ENCODE measurements at places on chromosomes 13 and 19. TPM values are rescaled to one million over a fixed set of nuclear protein-coding genes. Genes with fewer than 3 reads are reported as not detected.

GRCh38 chr13:61770681-61771080, 355.0 kb upstream of the PCDH20 start:
- H3K27me3 ChIP-seq, result no peaks in the 10 kb centered on the region
- no peaks in the 10 kb centered on the region for H3K36me3 ChIP-seq
- no peak for DNase-seq
- H3K27ac ChIP-seq, result no peak overlapping the region
- no peak overlapping the region for H3K4me3 ChIP-seq

DNA sequence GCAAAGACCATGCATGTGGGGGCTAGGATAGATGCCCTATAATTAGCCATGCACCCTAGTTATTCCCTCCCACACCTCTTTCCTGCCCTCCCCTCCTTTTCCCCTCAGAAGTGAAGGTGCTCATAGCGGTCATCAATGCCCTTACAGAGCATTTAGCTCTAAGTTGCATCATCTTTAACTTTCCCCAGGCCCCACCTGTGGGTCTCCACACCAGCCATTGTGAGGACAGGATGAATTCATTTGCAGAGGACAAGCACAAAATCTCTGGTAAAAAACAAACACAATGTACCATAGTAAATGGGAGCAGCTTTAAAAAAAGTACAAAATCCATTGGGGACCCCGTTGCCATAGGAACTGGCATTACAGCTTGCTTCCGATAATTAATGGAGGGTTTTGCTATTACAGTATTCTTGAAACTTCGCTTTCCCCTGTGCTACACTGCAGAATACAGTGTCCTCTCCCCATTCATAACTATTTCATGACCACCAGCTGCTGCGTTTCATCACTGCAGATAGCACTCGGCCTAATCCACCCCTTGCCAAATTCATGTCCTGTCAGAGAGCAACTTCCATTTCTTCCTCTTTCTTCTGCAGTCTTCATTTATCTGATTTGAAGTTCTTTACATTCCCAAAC, 110.5 kb downstream of the ZDHHC20 start:
- no peak overlapping the region for H3K4me3 ChIP-seq
- no peaks in the 10 kb centered on the region for H3K4me1 ChIP-seq
- no peak overlapping the region for H3K27ac ChIP-seq

DNA sequence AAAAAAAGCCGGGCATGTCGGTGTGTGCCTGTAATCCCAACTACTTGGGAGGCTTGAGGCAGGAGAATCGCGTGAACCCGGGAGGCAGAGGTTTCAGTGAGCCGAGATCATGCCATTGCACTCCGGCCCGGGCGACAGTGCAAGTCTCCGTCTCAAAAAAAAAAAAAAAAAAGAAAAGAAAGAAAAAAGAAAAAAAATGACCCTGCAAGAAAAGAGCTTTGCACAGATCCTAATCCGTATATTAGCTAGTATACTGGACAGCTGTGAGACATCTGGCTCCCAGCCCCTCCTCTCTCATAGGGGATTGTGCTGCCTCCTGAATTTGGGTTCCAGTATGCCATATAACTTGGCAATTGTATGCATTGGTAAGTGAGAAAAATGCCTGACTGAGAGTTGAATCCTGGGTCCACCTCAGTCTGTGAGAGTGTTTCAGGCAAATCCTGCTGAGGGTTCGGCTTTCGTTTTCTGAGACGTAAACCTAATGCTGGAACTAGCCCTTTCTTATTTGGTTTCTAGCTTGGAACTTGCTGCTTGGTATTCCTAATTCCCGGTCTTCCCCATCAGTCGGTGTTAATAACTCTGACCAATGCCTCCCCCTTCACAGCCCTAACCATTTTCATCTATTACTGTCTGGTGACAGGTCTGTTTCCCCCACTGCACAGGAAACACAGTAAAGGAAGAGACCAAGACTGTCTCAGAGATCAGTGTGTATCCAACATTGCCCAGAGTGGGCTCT, 1.3 kb upstream of the AKT2 start:
- H3K27me3 ChIP-seq, result no peaks in the 10 kb centered on the region
- H3K4me3 ChIP-seq, result no peak overlapping the region
- peaks cover 3% of the 10 kb centered on the region for H3K36me3 ChIP-seq

DNA sequence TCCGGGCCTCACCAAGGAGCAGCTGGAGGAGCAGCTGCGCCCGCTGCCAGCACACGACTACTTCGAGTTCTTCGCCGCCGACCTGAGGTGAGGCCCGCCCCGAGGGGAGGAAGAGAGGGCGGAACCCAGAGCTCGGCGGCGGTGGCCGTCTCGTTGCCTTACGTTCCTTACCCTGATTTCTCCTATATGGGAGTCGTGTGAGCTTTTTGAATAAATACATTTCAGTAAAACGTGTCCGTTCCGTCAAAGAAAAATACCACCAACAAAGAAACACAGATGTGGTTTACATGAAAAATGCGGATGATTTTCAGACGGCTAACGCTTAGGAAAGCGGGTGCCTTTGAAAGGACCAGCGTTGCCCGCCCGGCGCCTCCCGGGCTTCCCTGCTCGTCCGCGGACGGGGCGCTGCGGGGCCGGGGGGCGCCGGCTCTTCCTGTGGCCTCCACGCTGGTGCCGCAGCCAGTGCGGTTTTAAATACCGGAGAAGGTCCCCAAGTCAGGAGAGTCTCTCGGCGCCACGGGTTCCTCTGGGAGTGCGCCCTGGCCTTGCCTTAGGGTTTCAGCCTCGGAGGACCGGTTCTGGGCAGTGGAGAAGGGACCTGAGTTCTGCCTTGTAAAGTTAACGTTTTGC, 755 bp downstream of the UPF3A start:
- peaks cover 10% of the 10 kb centered on the region for H3K36me3 ChIP-seq
- H3K27me3 ChIP-seq, result no peaks in the 10 kb centered on the region
- peak overlapping the region; percentile 63 for H3K27ac ChIP-seq
- peak overlapping the region; percentile 94 for H3K4me3 ChIP-seq
- peak; percentile 61 for DNase-seq

GRCh38 chr13:112895521-112896465, 73.2 kb upstream of the MCF2L start:
- H3K36me3 ChIP-seq, result no peaks in the 10 kb centered on the region
- DNase-seq, result no peak
- peaks cover 6% of the 10 kb centered on the region for H3K27me3 ChIP-seq
- no peak overlapping the region for H3K4me3 ChIP-seq
- no peak overlapping the region for H3K27ac ChIP-seq
- H3K4me1 ChIP-seq, result peaks cover 39% of the 10 kb centered on the region

DNA sequence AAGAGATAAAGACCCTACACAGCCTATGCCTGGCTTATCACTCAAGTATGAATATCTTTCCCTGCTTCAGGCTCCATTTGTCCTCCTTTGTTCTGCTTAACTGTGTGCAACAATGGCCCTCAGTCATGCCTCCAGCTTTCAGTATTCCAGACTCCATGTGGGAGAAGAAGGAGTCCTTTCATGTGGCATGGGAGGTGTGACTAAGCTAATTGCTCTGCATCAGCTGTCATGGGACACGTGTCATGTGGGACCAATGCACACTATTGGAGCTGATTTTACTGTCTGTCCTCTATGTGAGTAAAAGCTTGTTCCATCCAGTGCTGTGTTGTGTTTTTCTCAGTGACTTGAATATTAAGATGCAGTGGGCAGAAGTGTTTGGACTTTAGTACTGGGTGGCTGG, 1198.3 kb downstream of the OLFM4 start:
- no peaks in the 10 kb centered on the region for H3K4me1 ChIP-seq
- no peak for DNase-seq
- no peak overlapping the region for H3K4me3 ChIP-seq
- no peaks in the 10 kb centered on the region for H3K36me3 ChIP-seq

DNA sequence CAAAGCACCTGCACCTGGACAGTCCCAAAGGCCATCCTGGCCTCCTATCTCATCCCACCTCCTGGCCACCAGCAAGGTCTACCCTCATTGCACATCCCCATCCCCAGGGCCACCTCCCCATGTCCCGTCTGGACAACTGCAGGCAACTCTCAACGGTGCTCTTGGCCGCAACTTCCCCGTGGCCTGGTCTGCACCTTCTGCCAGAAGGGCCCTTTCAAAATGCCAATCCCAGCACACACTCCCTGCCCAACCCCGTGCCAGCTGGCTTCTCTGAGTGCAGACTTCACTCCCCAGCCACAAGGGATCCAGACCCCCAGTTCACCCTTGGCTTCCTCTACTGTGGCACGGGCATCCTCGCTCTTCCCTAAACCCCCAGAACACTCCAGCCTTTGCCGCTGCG, 8.2 kb downstream of the PEPD start:
- no peak for DNase-seq
- H3K27ac ChIP-seq, result no peak overlapping the region
- no peaks in the 10 kb centered on the region for H3K36me3 ChIP-seq
- no peaks in the 10 kb centered on the region for H3K27me3 ChIP-seq
- H3K4me3 ChIP-seq, result no peak overlapping the region

DNA sequence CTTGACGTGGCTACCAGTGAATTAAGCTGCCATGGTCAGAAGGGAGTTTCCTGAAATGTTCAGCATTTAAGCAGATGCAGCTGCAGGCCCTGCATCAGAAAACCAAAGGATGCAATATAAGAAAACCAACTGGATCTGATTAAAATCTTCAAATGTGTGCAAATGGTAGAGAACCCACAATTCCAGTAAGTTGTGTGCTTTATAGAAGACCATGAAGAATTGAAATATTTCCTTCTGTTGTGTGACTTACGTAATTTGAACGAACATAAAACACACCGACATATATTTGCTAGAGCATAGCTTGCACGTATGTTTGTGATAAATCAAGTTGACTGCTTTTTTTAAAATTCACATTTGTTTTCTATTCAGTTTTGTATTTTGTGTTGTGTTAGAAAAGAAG, 191.4 kb downstream of the COL4A1 start:
- peaks cover 7% of the 10 kb centered on the region for H3K27me3 ChIP-seq
- H3K27ac ChIP-seq, result no peak overlapping the region
- H3K36me3 ChIP-seq, result no peaks in the 10 kb centered on the region
- no peak overlapping the region for H3K4me3 ChIP-seq

DNA sequence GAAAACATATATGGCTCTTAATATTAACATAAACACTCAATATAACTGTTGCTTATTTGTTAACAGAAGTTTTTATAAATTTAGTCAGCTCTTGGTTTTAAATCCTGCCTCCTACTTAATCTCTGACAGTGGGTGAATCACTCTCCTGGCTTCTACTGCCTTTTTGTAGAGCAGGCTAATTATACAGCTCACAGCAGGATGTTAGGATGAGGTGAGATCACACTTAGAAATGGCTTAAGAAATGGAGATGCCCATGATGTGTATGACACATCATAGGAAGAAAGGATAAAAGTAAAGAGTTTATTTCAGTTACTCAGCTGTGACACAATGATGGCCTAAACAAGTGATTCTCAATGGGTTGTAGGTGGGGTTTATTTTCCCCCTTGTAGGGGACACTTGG, 345.6 kb downstream of the SPRY2 start:
- no peaks in the 10 kb centered on the region for H3K4me1 ChIP-seq
- H3K4me3 ChIP-seq, result no peak overlapping the region
- no peak for DNase-seq
- no peak overlapping the region for H3K27ac ChIP-seq
- no peaks in the 10 kb centered on the region for H3K36me3 ChIP-seq
- no peaks in the 10 kb centered on the region for H3K27me3 ChIP-seq

DNA sequence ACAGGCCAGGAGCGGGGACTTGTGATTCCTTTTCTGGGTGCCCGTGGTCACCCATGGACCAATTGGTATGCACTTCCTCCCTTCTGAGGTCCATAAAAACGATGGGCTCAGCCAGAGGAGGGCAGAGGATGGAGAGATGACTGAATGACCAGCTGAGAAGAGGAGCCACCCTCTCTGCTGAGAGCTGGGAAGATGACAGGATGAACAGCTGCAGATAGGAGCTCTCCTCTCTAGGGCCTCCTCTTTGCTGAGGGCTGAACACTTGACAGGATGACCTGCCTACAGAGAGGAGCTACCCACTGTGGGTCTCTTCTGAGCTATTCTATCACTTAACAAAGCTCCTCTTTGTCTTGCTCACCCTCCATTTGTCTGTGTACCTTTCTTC, 4.1 kb downstream of the IGFL4 start:
- H3K4me3 ChIP-seq, result no peak overlapping the region
- H3K27ac ChIP-seq, result no peak overlapping the region
- H3K4me1 ChIP-seq, result no peaks in the 10 kb centered on the region
- no peak for DNase-seq

DNA sequence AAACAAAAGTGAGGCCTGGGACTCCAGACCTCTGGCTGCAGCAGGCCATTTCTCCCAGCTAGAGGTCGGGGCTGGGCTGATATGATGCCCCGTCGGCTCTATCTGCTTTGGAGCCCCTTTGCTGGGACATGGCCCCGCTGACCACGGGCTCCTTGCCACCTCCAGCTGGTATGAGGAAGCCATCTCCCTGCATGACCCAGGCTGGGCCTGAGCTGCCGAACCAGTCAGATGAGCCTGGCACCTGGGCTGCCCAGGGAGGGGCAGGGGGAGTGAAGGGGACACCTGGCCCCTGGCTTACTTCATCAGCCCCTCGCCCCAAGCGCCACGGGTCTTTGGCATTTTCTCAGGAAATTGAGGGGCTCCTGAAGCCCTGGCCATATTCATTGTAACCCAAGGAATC, 7.8 kb downstream of the ZSWIM4 start:
- no peaks in the 10 kb centered on the region for H3K27me3 ChIP-seq
- H3K36me3 ChIP-seq, result peaks cover 9% of the 10 kb centered on the region
- no peak overlapping the region for H3K4me3 ChIP-seq
- no peaks in the 10 kb centered on the region for H3K4me1 ChIP-seq

DNA sequence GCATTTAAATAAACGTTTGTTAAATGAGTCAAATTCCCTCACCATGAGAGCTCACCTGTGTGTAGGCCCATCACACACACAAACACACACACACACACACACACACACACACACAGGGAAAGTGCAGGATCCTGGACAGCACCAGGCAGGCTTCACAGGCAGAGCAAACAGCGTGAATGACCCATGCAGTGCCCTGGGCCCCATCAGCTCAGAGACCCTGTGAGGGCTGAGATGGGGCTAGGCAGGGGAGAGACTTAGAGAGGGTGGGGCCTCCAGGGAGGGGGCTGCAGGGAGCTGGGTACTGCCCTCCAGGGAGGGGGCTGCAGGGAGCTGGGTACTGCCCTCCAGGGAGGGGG, 8.5 kb upstream of the CEACAM5 start:
- no peaks in the 10 kb centered on the region for H3K27me3 ChIP-seq
- H3K4me3 ChIP-seq, result no peak overlapping the region
- H3K36me3 ChIP-seq, result no peaks in the 10 kb centered on the region
- no peak for DNase-seq
- no peaks in the 10 kb centered on the region for H3K4me1 ChIP-seq

- H3K27me3 ChIP-seq, result no peaks in the 10 kb centered on the region
- no peak overlapping the region for H3K27ac ChIP-seq
- no peak overlapping the region for H3K4me3 ChIP-seq
- H3K4me1 ChIP-seq, result no peaks in the 10 kb centered on the region
- no peak for DNase-seq
Measured at GRCh38 chr13:27147530-27148170, 24.0 kb downstream of the USP12 start.

- H3K27ac ChIP-seq, result 0 out of 2 replicates have a peak overlapping the region, but pooled peaks have one; percentile 49
- no peak overlapping the region for H3K4me3 ChIP-seq
- DNase-seq, result no peak
- H3K4me1 ChIP-seq, result peaks cover 5% of the 10 kb centered on the region
- H3K27me3 ChIP-seq, result no peaks in the 10 kb centered on the region
Measured at GRCh38 chr19:31408460-31409124, 59.4 kb upstream of the TSHZ3 start.

GRCh38 chr13:78595495-78596398, 7.6 kb downstream of the POU4F1 start:
- DNase-seq, result no peak
- H3K4me3 ChIP-seq, result peak overlapping the region; percentile 63
- H3K27me3 ChIP-seq, result peaks cover 89% of the 10 kb centered on the region
- no peak overlapping the region for H3K27ac ChIP-seq

LONP1 gene
- 124 TPM for total RNA-seq

C13orf42 gene
- 11.7 TPM for total RNA-seq

ANGPTL8 gene
- not detected for total RNA-seq

ACP5 gene
- 9.0 TPM for total RNA-seq

GAPDHS gene
- not detected for total RNA-seq

KLK10 gene
- 4.5 TPM for total RNA-seq

PLIN5 gene
- 1.8 TPM for total RNA-seq
